ENCODE measurements at places on chromosomes 4 and X. TPM values are rescaled to one million over a fixed set of nuclear protein-coding genes. Genes with fewer than 3 reads are reported as not detected.

The SULT1E1 gene
- total RNA-seq = 0.19 TPM

The MAGEA1 gene
- total RNA-seq = not detected

The HMGN5 gene
- total RNA-seq = 6.1 TPM

The C4orf54 gene
- not detected for total RNA-seq

DNA sequence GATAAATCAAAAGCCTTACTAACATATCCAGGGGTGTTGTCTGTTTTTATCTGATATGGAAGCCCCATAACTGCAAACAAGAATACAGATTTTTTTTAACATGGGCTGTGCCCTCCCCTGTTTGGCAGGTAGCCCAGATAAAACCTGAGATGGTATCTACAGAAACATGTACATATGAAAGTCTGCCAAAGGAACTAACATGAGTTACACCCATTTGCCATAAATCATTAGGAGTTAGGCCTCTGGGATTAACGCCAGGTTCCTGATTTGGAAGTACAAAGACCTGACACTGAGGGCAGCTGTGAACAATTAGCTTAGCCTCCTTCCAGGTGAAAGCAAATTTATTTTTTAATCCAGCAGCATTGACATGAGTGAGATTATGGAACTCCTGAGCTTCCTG, 264.3 kb downstream of the TECRL start:
- DNase-seq = no peak

DNA sequence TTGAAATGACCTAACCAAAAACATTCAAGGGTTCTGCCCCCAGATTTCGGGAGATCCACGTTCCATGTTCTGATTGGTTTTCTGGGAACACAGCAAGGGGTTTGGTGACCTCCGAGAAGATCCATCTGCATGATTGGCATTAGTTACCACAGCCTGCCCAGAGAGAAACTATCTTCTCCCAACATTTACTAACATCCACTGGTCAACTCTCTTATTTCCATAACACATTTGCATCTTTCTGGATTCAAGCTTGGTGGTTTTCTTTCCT, 15.6 kb downstream of the SHOX start:
- DNase-seq = no peak

GRCh38 chr4:7040765-7041164, 2.4 kb upstream of the TADA2B start:
- no peak for DNase-seq

GRCh38 chr4:139692309-139693012, 26.8 kb downstream of the MGST2 start:
- no peak for DNase-seq

- no peak for DNase-seq
Observed at GRCh38 chr4:72631296-72631695, 62.3 kb upstream of the ADAMTS3 start.

GRCh38 chr4:11106190-11106589, 322.5 kb downstream of the HS3ST1 start:
- no peak for DNase-seq

GRCh38 chrX:123833387-123833786, 26.5 kb upstream of the XIAP start:
- peak; percentile 83 for DNase-seq
